Activated CD8-positive, alpha-beta memory T cell treated with anti-CD3 and anti-CD28 coated beads for 48 hours (primary cell): ENCODE measurements at places on chromosomes 7 and 10.

- no peak for DNase-seq
Observed at GRCh38 chr10:67492317-67493019, 203.5 kb downstream of the CTNNA3 start.

DNA sequence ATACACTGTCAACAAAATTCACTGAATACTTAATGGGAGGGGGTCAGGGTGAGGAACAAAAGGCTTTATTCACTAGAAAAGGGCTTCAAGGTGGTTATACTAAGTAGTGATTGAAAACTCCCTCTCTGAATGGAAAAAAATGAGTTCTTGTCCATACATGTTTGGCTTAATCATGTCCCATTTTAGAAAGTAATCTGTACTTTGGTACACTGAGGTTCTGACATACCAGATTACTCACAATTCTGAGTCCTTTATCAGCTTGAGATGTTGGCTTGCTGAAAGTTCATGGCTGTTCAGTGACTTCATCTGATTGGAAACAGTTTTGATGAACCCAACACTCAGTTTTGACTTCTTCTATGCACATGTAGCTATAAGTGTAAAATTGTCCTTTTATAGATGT, 12.8 kb upstream of the NOBOX start:
- no peak for DNase-seq

GRCh38 chr10:6553937-6554336, 26.1 kb downstream of the PRKCQ start:
- DNase-seq, result no peak

DNA sequence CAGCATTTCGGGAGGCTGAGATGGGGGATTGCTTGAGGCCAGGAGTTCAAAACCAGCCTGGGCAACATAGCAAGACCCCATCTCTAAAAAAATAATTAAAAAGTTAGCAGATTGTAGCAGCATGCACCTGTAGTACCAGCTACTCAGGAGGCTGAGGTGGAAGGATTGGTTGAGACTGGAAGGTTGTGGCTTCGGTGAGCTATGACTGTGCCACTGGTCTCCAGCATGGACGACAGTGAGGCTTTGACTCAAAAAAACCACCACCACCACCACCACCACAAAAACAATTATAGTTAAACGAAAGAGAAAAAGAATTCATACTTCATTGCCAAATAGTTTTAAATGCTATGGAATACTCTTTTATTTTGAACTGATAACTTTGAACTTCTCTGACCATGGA, 63.4 kb downstream of the VTI1A start:
- no peak for DNase-seq

- no peak for DNase-seq
Observed at GRCh38 chr10:19728376-19728775, 87.9 kb upstream of the PLXDC2 start.

DNA sequence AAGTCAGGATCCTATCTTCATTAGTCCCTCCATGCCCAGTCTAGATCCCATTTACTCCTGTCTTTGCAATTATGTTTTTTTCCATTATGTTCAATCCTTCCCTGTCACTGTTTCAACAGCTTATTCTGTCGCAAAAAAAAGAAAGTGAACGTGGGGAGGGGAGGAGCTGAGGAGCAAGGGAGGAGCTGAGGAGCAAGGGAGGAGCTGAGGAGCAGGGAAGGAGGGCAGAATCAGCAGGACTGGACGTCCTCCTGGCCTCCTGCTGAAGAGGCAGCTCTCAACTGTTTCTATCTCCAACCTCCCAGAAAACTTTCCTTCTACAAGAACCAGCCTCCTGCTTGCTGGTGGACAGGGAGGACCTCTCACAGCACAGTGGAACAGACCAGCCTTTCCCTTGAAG, 26.0 kb downstream of the LARP4B start:
- no peak for DNase-seq

GRCh38 chr10:21721000-21721665, 187.1 kb downstream of the MLLT10 start:
- no peak for DNase-seq

DNA sequence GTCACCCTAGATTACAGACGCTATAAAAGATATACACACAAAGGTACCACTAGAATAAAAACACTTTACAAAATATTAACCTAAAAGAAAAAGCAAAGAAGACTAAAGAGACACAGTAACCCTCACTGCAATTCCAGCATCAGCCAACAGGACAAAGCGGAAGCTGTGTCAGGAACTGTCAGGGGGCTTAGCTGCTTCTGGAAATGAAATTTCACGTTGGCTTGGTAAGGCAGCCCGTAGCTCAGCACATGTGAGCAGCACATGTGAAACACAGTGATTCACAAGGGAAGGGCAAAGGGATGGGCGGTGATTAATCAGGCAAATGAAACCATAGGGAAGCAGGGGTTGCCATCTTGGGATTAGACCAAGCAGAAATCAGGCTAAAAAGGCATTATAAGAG, 195.4 kb downstream of the MGMT start:
- no peak for DNase-seq

DNA sequence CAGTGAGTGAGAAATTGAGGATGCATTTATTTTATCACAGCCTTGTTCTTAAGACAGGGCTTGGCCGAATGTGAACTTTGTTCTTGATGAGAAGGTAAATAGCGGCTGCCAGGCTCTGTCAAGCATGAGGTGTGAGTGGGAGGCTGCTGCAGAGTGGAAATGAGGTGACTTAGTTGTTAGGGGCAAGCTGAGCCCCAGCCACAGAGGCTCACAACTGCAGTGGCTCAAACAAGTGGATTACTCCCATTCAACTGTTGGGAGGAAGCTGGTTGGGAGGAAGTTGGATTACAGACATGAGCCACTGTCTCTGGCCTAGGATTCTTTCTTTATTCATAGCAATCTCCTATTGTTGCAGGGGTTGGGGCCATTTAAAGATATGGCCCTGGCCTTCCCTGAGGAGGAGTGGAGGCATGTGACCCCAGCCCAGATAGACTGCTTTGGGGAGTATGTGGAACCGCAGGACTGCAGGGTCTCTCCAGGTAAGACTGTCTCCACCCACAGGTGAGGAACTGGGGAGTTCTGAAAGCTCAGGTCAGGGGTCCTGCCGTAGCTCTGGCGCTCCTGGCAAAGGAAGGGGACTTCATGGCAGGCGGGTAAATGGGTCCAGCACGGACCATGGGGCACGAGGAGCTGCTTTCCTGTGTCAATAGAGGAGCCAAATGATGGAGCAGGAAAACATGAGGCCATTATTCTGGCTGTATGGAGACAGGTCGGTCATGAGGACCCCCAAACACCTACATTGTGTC, 7.1 kb downstream of the ZSCAN25 start:
- no peak for DNase-seq

DNA sequence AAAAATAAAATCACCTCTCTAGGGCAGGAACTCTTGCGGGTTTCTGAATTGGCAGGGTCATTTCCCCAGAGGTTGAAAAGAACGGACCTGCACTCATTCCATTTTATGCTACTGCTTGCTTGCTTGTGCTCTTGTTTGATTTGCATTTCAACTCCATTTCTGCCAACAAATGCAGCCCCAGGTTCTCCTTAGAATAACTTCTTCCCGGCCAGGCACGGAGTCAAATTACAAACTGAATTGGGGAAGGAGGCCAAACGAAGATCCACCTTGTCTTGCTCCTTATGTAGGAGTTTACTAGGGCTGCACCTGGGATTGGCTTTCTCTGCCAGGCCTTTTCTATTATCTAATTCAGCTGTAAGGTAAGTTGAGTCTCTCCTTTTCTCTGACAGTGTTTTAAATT, 79.6 kb downstream of the HGF start:
- no peak for DNase-seq

GRCh38 chr10:14527915-14528314, 197.2 kb upstream of the FRMD4A start:
- no peak for DNase-seq

GRCh38 chr7:152987656-152988055, 228.1 kb downstream of the ACTR3B start:
- no peak for DNase-seq

DNA sequence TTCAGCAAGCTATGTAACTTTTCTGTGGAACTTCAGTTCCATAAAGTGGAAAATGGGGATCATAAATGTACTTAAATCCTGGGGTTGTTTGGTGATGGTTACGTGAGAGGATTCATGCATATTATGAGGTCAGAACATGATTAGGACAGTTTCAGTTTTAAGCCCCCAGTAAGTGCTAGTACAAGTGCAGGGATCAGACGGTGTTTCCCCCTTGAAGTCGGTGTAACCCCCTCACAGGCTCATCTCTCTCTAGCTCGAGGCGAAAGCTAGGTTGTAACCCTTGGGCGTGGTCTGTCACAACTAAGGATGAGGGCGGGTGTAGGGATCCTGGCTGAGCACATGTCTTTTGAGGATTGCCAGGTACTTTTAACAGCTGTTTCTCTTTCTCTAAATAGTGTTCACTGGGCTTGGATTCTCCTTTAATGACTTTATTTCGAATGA, 84.7 kb downstream of the SPAG6 start:
- DNase-seq, result no peak

DNA sequence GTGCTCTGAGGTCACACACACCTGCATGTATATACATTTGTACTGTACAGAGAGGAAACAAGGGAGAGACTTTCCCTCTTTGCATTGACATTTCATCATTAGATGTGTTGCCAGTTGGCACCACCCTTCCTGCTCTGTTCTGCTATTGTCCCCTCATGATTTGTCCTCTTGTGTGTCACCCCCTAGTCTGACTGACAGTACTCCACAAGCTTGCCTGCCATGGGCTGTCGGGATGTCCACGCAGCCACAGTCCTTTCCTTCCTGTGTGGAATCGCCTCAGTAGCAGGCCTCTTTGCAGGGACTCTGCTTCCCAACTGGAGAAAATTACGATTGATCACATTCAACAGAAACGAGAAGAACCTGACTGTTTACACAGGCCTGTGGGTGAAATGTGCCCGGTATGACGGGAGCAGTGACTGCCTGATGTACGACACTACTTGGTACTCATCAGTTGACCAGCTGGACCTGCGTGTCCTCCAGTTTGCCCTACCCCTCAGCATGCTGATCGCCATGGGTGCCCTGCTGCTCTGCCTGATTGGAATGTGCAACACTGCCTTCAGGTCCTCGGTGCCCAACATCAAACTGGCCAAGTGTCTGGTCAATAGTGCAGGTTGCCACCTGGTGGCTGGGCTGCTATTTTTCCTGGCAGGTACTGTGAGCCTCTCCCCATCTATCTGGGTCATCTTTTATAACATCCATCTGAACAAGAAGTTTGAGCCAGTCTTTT, 9.4 kb downstream of the CLDN12 start:
- DNase-seq, result no peak
